ENCODE measurements at places on chromosomes 11 and 22. TPM values are rescaled to one million over a fixed set of nuclear protein-coding genes. Genes with fewer than 3 reads are reported as not detected.
A peak's percentile ranks its signal among the peaks of the same experiment; 100 is the strongest.

PRSS23 gene
- 1.5 TPM for total RNA-seq

NNMT gene
- not detected for total RNA-seq

TSKU gene
- total RNA-seq = 8.3 TPM

OR51I1 gene
- not detected for total RNA-seq

SCN3B gene
- not detected for total RNA-seq

DEUP1 gene
- total RNA-seq = not detected

MS4A6A gene
- not detected for total RNA-seq

RBM7 gene
- 72.3 TPM for total RNA-seq

- no peak for DNase-seq
Measured at GRCh38 chr11:46291441-46292150, 14.1 kb downstream of the CREB3L1 start.

DNA sequence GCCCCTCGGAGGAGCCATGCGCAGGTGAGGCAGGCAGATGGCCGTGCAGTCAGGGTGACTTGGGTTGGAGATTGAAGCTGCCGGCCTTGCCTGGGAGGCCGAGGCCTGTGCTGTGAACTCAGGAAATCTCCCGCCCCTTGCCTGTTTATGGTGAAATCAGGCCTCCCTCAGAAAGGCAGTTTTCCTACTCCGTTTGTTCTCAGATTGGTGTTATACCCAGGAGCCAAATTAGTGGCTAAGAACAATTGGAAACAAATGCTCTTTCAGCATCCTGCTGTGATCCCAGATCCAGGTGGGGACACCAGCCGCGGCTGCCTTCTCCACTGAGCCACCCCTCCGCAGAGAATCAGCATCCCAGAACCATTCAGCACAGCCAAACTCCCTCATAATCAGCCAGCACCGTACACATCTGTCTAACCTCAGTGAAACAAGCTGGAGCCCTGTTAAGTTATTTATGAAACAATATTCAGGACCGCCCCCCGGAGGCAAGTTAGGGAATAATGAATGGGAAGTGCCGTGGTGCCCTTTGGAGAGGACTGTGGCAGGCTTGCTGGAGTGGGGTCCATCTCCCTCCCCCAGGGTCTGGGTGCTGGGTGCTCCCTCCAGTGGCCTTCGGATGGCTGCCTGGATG, 60.0 kb downstream of the PKNOX2 start:
- DNase-seq = peak; percentile 6

GRCh38 chr11:64571410-64572091, 19.5 kb upstream of the SLC22A12 start:
- no peak for DNase-seq

GRCh38 chr11:102318469-102318868, 1.2 kb downstream of the BIRC3 start:
- DNase-seq = peak; percentile 79

DNA sequence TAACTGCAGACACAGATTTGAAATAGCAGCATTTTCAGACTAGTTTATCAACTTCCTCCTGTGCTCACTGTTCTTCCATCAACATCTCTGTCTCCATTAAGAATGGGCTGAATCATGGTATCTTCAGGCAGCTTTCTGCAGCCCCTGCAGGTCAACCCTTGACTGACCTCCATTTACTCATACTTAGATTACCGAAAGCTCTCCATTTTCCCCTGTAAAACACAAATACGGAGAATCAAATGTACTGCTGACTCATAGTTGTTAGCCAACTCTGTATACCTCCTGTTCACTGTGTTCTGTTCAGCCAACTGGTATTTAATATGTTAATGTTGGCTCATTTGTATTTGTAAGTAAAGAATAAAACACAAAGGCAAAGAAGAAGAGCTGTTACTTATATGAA, 364.0 kb downstream of the CASP12 start:
- DNase-seq = no peak

DNA sequence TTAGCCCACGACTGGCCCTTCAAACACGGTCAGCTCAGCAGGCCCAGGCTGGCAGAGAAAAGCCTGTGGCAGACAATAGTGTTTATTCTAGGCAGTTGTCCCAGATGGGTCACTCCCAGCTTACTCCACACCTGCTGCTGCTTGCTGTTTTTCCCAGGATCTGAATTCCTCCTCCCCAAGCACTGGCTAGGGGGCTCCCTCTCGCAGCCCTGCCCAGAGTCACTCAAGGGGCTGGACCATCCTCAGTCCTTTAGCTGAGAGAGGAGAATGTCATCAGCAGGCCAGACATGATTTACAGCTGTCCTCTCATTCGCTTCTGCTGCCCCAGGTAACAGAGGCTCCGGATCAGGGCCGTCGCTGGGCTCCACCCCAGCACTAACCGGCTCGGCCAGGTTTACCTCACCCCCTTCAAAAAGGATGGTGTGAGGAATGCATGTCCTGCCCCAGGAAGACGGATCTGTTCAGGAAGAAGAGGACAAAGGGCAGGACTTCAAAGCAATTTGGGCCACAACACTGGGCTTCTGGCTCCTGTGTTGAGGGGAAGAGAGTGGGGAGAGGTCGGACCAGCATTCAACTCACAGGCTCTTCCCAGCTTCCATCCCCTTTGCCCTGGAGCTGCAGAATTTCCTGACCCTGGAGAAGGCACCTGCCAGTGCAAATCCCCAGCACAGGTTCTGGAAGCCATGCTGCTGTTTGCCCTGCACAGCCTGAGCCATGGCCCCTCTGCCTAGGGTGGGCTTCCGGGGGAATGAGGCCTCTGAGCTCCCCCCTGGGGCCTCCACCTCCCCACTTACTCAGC, 59.7 kb upstream of the BARX2 start:
- no peak for DNase-seq

- peak; percentile 16 for DNase-seq
Measured at GRCh38 chr11:68127714-68128681, 6.8 kb upstream of the CHKA start.

- DNase-seq = no peak
Measured at GRCh38 chr11:83695046-83695445, 408.9 kb upstream of the CCDC90B start.

GRCh38 chr11:125069796-125070195, 6.7 kb downstream of the SLC37A2 start:
- no peak for DNase-seq

- DNase-seq = no peak
Measured at GRCh38 chr11:17406818-17407149, 18.3 kb upstream of the KCNJ11 start.

GRCh38 chr22:30386608-30386959, 627 bp downstream of the RNF215 start:
- DNase-seq = no peak

DNA sequence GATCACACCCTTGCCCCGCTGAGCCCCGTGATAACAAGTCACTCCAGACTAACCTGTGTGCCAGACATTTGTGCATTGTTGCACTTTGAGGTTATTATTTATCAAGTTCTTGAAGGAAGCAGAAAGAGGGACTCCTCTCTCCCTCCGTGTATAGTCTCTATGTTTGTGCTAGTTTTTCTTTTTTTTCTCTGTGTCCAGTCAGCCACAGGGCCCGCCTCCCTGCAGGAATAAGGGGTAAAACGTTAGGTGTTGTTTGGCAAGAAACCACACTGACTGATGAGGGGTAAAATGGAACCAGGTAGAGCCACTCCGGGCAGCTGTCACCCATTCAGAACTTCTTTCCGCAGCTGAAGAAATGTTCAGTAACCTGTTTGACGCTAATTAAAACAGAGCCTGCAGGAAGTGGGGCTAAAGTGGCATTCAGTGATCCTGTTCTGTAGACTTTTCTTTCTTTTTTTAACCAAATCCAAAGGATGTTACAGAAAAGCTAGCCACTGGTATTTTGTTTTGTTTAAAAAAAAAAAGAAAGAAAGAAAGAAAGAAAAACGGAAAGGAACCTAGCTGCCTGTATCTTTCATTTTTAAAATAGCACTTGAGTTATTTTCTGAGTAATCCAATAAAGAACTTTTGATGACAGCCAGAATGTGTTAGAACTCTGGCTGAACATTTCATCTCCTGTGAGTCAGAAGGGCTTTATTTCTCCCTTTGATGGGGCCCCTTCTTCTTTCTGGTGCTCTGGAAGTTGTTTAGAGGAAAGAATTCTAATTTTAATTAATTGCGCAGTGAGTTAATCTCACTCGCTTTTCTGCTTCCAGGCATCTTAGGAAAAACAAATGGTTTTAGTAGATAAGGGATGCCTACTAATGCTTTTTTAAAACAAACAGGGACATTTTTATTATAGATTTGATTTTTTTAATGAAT, 58.2 kb downstream of the COMMD9 start:
- DNase-seq = no peak

DNA sequence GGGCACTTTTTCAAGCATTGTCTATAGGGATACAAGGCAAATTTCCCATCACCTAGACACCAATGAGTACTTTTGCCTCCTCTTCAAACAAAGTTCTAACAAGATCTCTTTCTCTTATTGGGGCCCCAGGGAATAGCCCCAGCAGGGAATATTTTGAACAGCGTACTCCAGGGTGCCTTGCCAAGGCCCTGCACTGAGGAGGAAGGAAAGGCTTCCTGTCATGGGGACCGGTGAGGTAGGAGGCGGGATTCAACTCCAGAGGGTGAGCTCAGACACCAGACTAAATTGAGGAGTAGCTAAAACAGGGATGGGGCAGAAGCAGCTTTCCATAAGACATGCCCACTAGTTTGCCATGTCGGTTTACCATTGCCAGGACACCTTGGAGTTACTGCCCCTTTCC, 28.0 kb upstream of the OR56B4 start:
- DNase-seq = no peak

DNA sequence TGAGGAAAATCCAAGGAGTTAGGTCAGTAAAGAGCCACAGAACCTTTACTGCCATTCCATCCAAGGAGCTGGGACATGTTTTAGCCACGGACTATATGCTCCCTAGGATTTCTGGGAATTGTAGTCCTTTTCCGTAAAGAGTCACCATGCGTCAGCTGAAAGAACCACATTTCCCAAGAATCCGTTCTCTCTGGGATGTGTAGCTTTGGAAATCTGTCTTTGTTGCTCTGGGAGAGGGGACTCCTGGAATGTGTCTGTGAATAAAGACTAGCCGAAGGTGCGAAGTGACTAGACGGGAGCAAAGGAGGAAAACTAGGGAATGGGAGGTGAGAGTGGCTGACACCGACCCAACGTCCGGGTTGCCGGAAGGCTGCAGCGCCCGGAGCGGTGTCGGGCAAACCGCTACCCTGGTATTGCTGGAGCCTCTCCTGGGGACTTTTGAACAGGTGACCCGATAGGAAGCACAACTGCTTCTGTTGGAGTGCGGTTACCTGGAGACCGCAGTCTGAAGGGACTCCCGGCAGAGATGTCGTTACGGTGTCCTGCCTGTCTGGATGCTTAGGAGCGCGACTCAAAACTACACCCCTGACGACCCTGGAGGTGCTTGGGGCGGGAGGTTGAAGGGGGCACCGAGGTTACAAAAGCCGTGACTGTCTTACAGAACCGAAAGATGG, at the start of gene IFTAP:
IFTAP (plus strand) TSS at position 187 of the 674 bp plus-strand sequence. CDS start 15,602 bp downstream, outside the sequence.
- peak; percentile 62 for DNase-seq

DNA sequence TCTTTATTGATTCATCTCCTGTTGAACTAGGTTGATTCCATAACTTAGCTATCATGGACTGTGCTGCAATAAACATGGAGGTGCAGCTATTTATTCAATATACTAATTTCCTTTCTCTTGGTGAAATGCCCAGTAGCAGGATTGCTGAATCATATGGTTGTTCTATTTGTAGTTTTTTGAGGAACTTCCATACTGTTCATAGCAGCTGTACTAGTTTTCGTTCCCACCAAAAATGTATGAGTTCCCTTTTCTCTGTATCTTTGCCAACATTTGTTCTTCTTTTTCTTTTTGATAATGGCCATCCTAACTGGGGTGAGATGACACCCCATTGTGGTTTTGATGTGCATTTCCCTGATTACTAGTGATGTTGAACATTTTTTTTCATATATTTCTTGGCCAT, 87.2 kb upstream of the NAV2 start:
- DNase-seq = no peak

DNA sequence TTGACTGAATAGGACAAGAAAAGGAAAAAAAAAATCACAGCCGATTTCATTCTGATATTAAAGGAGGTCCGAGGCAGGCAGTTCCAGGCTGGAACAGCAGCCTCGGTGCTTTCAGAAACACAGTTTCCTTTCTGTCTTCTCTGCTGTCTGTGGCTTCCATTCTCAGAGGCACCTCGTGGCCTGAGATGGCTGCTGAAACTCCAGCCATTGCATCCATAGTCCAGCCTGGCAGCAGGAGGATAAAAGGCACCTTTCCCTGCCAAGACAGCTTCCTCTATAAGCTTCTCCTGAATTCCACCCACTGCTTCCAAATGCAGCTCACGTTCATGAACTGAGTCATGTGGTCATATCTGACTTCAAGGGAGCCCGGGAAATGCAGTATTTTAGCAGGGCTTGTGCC, 390.5 kb downstream of the TBC1D22A start:
- no peak for DNase-seq

- no peak for DNase-seq
Measured at GRCh38 chr11:5368502-5369043, 15.0 kb upstream of the OR51M1 start.

DNA sequence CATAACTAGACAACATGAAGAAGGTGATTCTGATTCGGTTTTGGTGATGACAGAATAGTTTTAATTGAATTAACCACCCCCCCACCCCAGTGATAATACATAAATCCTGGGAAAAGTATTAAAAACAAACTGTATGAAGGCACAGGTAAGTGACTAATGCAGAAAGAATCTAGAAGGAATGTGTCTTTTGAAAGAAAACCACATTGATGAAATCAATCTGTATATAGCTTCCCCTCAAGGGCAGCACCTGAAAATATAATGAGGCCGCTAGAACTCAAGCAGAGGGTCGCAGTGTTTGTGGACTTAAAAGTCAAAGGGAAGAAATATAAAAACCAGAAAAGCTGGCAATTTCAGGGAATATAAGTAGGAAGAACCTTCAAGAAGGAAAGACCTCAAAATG, 580.5 kb upstream of the CHORDC1 start:
- DNase-seq = no peak
